Daoy (cell line): ENCODE measurements at places on chromosomes 3 and 15.

DNA sequence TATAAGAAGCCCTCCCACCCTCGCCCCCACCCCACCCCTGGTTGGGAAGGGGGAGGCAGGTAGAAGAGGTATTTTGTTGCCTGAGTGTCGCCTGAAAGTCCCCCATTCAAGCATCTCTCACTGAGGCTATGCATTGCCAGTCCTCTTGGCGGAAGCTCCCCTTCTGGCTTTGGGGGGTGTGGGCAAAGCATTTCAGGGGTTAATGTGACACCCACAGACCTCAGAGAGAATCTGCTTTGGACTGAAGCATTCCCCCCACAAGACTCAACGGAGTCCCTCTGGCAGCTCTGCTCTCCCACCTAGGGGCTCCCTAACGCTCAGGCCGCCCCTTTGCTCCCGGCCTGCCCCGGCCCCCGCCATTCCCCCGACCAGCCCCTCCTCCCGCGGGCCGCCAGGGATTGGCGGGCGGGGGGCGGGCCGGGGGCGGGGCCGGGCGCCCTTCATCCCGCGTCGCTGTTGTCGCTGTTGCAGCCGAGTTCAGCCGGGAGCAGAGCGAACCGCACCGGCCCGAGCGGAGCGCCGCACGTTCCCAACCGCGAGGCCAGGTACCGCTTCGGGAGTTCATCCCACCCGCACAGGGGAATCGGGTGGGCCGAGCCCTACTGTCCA is at the start of gene SLC38A3:
TSS of gene SLC38A3 (plus strand) at position 468 of the 609 bp plus-strand sequence. CDS start 8,929 bp downstream, outside the sequence.
- no peak for DNase-seq

GRCh38 chr15:85950101-85950500 is 129.6 kb upstream of the AGBL1 start:
- no peak for DNase-seq

GRCh38 chr3:140441006-140441405 is 236.9 kb upstream of the TRIM42 start:
- DNase-seq: no peak

DNA sequence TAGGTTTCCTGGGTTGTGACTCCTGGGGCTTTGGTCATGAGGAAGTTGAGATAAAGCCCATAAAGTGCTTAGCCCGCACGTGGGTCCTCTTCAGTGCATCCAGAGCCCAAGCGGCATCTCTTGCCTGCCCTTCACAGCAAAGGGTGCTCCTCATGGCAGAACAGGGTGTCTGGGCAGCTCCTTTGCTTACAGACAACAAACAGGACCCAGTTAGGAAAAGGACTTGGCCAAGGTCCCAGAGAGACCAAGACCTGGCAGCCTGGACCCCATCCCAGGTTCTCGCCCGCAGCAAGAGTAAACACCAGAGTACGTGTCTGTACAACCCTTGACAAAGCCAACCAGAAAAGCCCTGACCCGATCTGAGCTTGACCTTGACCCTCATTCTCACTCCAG is 27.0 kb downstream of the ALS2CL start:
- DNase-seq: no peak

GRCh38 chr15:60421544-60421943 is 23.8 kb upstream of the ANXA2 start:
- peak; percentile 58 for DNase-seq

- peak; percentile 83 for DNase-seq
These were observed 26.7 kb downstream of the SLC2A2 start for GRCh38 chr3:170999737-171000242.

- DNase-seq: no peak
These were observed 8.7 kb upstream of the ST3GAL6 start for GRCh38 chr3:98754483-98754882.

DNA sequence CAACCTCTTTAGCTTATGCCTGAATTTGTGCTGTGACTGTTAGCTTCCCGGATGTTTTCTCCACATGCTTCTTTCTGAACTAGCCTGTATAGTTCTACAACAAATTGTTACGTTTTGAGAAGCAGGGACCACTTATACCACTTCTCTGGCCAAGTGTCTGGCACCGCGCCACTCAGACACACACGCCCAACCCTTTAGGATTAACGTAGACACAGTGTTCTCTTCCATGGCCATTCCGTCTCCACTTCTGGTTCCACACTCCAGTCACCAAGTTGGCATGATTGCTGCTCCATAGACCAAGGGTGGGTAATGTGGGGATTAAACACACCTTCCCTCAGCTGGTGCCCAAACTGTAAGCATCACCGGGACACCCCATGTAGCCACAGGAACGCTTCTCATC is 755 bp upstream of the TMEM108 start:
- DNase-seq: peak; percentile 4

DNA sequence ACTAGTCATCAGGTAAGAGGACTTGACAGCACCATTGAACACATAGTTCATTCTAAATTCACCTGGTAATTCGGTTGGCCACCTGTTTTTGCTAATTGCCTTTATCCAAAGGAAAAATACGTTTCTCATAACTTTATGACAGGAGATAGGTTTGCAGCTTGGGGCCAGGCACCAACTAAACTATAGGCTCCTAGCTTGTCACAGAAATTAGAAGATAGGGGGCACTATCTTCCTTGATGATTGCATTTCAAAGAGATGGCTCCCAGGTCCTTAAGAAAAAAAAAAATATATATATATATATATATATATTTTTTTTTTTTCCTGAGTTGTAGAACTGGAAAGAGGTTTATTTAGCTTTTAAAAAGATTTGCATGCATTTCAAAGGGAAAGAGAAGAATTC is 563.6 kb downstream of the NAALADL2 start:
- DNase-seq: no peak

- DNase-seq: no peak
These were observed 119.4 kb upstream of the ARPP21 start for GRCh38 chr3:35519936-35520335.

DNA sequence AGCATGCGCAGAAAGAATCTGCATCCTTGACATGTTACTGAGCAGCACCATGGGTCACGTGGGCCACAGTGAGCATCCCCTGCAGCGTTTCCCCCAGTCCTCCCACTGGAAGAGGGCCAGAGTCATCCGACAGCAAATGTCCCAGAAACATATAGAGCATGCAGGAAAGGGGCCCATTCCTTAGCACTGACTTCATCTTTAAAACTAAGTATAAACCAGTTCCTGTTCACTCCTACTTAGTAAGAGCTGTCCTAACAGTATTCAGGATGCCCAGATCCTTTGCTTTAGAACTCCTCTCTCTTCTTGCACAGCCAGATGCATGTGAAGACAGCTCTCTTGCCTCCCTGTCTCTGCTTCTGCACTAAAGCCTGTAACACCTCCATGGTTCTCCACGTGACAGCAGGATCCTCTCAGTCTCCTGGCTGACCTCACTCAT is 79.3 kb upstream of the OXTR start:
- DNase-seq: peak; percentile 65

DNA sequence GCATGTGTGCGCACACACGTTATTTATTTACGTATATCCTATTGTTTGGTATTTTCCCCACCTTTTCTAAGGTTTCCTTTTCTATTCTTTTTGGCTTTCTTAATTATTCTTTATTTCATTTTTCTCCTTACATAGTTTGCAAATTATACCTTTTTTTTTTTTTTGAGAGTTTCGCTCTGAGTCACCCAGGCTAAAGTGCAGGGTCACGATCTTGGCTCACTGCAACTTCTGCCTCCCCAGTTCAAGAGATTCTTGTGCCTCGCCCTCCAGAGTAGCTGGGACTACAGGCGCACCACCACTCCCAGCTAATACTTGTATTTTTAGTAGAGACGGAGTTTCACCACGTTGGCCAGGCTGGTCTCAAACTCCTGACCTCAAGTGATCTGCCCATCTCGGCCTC is 20.0 kb upstream of the CILP start:
- DNase-seq: no peak

GRCh38 chr3:70947579-70947978 is 635.1 kb upstream of the MDFIC2 start:
- no peak for DNase-seq

- no peak for DNase-seq
These were observed 81.7 kb upstream of the CADM2 start for GRCh38 chr3:84877092-84877491.

- no peak for DNase-seq
These were observed 53.4 kb upstream of the LRIG1 start for GRCh38 chr3:66554178-66554577.

GRCh38 chr3:9402410-9403228 is 5.2 kb downstream of the SETD5 start:
- DNase-seq: peak; percentile 32

DNA sequence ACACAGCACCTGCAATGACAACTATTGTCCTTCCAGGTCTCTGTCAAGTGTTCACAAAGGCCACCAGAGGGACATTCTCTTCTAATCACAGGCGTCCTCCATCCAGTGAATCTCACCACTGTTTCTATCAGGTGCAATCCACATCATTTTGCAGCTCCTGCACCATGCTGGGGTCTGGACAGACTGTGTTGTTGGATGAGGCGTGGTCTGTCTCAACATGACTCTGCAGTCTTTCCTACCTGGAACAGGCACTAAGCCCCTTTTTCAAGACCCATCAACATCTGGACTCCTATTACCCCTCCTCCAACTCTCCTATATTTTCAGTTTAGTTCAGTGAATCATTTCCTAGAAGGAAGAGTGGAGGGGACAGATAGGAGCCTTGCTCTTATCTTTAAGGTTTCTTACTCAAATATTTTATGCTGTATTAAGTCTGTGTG is 31.5 kb upstream of the VEPH1 start:
- no peak for DNase-seq

- no peak for DNase-seq
These were observed 8.1 kb upstream of the NCKIPSD start for GRCh38 chr3:48693826-48694225.

DNA sequence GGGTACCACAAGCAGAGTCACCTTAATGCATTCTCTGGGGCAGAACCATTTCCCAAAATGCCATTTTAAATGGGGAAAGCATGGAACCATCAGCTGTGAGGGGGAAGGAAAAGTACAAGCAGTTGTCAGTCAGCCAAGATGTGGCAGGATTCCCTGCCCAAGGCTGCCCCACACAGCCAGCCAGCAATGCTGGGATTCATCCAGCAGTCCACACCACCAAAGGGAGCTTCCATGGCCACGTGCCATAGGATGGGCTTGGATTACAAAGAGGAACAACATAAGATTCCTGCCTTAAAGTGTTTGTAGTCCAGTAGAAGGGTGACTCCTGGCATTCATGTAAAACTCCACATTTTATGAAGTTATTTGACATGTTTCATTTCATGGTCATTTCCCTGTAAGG is 233.3 kb downstream of the SHOX2 start:
- no peak for DNase-seq

GRCh38 chr3:57100046-57100695 is 39.7 kb downstream of the SPATA12 start:
- peak; percentile 62 for DNase-seq

DNA sequence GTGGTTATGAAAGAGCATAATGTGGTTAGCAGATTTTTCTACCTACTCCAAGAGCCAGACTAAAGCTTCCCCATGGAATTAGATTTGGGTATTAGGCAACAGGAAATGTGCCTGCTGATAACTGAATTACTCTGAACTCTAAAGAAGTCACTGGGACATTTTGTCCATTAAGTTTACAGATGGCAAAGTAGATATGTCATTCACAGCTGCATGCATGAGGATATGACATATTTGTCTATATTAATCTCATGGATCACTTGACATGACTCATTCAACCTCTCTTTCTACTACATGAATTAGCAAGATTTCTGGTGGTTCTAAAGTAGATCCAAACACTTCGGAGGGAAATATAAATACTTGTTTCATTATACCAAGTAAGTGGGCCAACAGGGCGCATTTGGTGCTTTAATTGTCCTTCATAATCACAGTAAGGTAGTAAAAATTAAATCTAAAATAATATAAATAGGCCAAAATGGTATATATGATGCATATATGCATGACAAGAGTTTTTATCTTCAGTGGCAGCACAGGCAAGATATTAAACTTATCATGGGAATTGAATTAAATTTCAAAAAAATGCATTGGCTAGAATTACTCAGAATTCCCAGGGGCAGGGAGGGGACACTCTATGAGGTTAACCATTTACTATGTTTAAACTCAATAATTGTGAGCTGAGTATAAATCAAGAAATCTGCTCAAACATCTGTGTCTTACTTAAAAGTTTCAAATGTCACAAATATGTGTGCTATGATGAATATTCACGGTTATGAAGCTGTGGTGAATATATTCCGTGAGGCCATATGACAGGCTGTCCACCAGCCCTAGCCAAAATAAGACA is 365.3 kb upstream of the KCNMB2 start:
- peak; percentile 79 for DNase-seq

DNA sequence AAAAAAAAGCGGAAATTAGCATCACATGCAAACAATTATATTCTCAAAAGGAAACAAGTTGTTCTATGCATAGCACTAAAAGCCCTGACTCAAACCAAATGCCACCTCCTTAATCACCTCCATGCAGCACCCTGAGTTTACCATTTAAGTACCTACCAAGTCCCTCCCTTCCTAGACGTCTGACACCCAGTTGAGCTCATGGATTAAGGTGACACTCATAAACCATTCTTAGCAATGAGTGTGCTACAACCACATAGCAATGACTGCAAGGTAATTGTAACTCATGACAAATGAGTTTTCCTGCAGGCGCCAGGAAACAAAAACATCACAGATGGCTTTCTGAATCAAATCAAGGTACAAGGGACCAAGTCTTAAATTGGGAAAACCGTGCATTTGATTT is 32.0 kb downstream of the WWTR1 start:
- peak; percentile 63 for DNase-seq

DNA sequence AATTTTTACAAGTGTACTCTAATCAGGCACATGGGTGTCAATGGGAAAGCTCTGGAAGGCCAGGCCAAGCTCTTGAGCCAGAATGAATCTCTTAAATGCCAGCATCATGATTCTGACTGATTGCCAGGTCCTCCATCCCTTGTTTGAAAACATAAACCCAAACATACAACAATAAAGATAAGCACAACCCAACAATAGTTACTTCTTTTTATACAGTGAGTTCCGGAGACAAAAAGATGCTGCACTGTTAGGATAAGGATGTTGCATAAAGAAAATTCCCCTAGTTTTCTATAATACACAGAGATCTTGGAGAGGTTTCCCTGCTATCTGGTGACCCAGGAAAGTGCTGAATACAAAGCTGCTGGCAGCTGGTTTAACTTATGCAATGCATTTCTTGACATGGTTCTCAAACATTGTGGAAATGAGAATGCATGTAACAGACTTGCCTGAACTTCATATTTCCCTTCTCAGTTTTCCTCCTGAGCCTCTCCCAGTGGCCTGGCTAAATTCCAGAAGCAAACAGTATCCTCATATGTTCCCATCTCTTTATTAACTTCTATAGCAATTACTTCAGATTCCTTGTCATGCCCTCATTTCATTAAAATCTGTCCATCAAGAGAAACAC is 180.1 kb upstream of the PRICKLE2 start:
- no peak for DNase-seq
